ENCODE measurements at places on chromosomes 6 and 20. TPM values are rescaled to one million over a fixed set of nuclear protein-coding genes. Genes with fewer than 3 reads are reported as not detected.

NFKBIL1 gene
- total RNA-seq = 17.1 TPM

GRM1 gene
- total RNA-seq = not detected

RAE1 gene
- total RNA-seq = 32.2 TPM

MAFB gene
- total RNA-seq = 0.56 TPM

GRCh38 chr20:46931699-46932098 lies 37.1 kb downstream of the EYA2 start:
- H3K4me3 ChIP-seq = no peak overlapping the region
- H3K27ac ChIP-seq = no peak overlapping the region
- peaks cover 27% of the 10 kb centered on the region for H3K27me3 ChIP-seq
- H3K4me1 ChIP-seq = no peaks in the 10 kb centered on the region

DNA sequence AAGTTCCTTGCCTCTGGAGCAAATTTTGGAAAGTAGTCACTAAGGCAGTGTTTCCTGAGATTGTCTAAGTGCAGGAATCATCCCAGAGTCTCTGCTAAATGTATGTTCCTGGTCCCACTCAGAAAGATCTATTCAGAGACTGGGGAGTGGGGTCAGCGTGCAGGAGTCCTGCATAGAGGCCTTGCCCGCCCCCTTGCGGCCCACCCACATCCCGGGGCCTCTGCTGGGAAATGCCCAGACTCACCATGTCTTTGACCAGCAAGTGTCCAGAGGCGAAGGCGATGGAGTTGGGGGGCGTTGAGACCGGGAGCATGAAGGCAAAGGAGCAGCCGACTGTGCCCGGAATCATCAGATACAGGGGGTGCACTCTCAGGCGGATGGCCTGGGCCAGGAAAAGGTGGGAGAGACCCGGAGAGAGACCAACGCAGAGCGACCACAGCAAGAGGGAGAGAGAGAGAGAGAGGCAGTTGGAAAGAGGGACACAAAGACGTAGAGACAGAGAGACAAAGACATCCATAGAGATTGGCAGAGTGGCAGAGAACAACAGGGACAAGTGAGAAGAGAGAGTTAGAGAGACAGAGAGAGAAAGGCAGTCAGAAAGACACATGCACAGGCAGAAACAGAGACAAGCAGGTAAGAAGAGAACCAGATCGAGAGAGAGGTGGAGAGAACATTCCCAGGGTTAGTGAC lies 12.9 kb upstream of the OCSTAMP start:
- H3K36me3 ChIP-seq = no peaks in the 10 kb centered on the region
- H3K27me3 ChIP-seq = no peaks in the 10 kb centered on the region
- DNase-seq = no peak
- peaks cover 4% of the 10 kb centered on the region for H3K4me1 ChIP-seq

- no peaks in the 10 kb centered on the region for H3K27me3 ChIP-seq
- no peak for DNase-seq
- no peak overlapping the region for H3K27ac ChIP-seq
- H3K4me1 ChIP-seq = no peaks in the 10 kb centered on the region
Observed at GRCh38 chr6:110795271-110795670, 20.0 kb downstream of the CDK19 start.

- no peak overlapping the region for H3K27ac ChIP-seq
- no peaks in the 10 kb centered on the region for H3K4me1 ChIP-seq
- peaks cover 4% of the 10 kb centered on the region for H3K27me3 ChIP-seq
- no peak for DNase-seq
- H3K36me3 ChIP-seq = no peaks in the 10 kb centered on the region
Observed at GRCh38 chr6:109186012-109186411, 90.7 kb downstream of the CEP57L1 start.

DNA sequence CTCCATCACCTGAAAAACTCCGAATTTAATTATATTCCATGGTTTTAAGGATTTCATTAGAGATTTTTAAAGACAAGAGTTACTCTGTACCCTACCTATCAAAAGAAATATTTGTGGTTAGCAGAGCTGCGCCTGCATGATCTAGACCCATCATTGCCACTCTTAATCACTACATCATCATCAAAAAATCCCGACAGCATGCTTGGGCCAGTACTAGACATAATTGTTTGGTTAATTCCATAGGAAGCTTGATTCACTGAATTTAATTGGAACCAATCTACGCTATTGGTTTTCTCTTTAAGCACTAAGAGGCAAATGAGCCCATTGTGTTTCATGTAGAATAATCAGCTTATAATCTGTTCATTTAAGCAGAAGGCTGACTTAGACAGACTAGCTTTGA lies 33.4 kb upstream of the RNF217 start:
- no peak overlapping the region for H3K4me3 ChIP-seq
- H3K36me3 ChIP-seq = no peaks in the 10 kb centered on the region
- no peak for DNase-seq
- no peaks in the 10 kb centered on the region for H3K4me1 ChIP-seq

DNA sequence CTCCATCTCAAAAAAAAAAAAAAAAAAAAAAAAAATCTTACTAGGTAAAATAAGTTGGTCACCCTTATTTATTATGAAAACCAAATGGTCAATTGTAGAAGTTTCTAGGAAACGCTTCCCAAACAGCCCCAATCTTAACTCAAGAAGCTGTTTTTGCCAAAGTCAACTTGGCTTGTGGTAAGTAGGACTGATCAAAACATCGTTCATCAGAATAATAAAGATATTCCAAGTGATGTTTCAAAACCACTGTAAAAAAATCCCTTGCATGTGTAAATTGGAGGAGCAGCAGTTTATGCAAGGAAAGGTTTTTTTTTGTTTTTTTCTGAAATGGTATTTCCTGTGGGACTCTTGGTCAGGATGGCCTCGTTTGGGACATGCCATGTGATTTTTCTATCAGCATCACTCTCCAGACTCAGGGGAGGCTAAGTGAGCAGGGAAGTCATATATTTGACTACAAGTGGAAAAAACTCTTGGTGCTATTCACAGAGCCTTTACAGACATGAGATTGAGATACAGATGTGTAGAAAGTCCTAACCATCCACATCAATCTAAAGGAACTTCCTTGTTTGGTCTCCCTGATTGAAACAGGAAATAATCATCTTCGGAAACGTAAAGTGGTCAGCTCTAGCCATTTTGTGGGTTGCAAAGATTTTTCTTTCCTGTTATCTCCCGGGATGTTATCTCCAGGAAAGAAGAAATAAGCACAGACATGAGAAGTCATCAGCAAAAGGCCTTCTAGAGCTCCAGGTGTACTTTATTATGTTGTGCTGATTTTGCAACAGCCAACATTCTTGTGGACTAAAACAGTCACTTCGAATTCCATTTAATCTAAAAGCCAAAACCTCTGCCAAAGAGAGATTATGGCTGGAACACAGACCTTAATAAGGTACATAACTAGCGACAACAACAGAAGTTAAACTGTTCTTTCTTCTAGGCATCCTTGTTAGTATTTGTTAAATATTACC lies 177.8 kb downstream of the EDN1 start:
- no peaks in the 10 kb centered on the region for H3K27me3 ChIP-seq
- H3K36me3 ChIP-seq = no peaks in the 10 kb centered on the region
- no peak for DNase-seq
- no peak overlapping the region for H3K27ac ChIP-seq

- no peaks in the 10 kb centered on the region for H3K36me3 ChIP-seq
- DNase-seq = no peak
- H3K27ac ChIP-seq = no peak overlapping the region
- H3K4me1 ChIP-seq = no peaks in the 10 kb centered on the region
- no peak overlapping the region for H3K4me3 ChIP-seq
- H3K27me3 ChIP-seq = peaks cover 3% of the 10 kb centered on the region
Observed at GRCh38 chr6:12577124-12577850, 139.3 kb upstream of the PHACTR1 start.

DNA sequence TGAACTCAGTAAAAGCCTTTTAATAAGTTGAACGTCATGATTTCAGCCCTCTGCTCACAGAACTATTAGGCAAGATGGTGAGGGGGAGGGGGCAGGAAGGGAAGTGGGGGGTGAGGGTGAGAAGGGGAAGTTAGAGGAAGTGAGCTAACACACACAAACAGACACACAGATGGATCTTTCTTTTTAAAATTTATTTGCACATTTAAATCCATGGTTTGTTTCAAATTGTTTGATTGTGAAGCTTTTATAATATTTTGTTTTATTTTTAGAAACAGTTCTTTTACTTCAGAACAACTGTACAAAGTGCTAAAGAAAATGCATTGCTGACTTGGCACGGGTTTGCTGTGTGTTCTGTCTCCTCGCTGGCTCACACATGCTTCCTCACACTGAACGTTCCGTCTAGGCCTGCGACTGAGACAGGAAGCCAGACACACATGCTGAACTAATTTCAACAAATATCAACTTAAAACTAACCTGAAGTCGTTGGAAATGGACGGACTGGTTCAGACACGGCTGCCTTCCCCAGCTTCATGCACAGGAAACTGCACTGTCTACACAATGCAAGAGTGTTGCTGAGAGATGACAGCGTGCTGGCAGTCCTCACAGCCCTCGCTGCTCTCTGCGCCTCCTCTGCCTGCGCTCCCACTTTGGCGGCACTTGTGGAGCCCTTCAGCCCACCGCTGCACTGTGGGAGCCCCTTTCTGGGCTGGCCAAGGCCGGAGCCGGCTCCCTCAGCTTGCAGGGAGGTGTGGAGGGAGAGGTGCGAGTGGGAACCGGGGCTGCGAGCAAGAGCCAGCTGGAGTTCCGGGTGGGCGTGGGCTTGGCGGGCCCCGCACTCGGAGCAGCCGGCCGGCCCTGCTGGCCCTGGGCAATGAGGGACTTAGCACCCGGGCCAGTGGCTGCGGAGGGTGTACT lies 8.1 kb upstream of the ZBP1 start:
- peaks cover 40% of the 10 kb centered on the region for H3K4me1 ChIP-seq
- DNase-seq = peak; percentile 65
- H3K4me3 ChIP-seq = peak overlapping the region; percentile 26
- no peaks in the 10 kb centered on the region for H3K36me3 ChIP-seq

GRCh38 chr6:42433409-42433808 lies 18.3 kb downstream of the TRERF1 start:
- H3K27me3 ChIP-seq = no peaks in the 10 kb centered on the region
- no peak for DNase-seq
- no peak overlapping the region for H3K4me3 ChIP-seq
- H3K36me3 ChIP-seq = peaks cover 5% of the 10 kb centered on the region
- H3K4me1 ChIP-seq = peaks cover 8% of the 10 kb centered on the region

- H3K27ac ChIP-seq = peak overlapping the region; percentile 71
- H3K36me3 ChIP-seq = peaks cover 32% of the 10 kb centered on the region
- peaks cover 27% of the 10 kb centered on the region for H3K4me1 ChIP-seq
- peak overlapping the region; percentile 83 for H3K4me3 ChIP-seq
- DNase-seq = no peak
Observed at GRCh38 chr20:35283441-35284266, 918 bp downstream of the EIF6 start.

GRCh38 chr6:72712910-72713309 lies 91.0 kb downstream of the KCNQ5 start:
- no peak overlapping the region for H3K4me3 ChIP-seq
- no peak for DNase-seq
- H3K27me3 ChIP-seq = no peaks in the 10 kb centered on the region
- H3K4me1 ChIP-seq = no peaks in the 10 kb centered on the region
- no peak overlapping the region for H3K27ac ChIP-seq

Data from T-cell (primary cell).